CD4-positive, alpha-beta T cell treated with Interleukin-17A for 1 hour (primary cell): ENCODE measurements at places on chromosomes 13 and 19.

DNA sequence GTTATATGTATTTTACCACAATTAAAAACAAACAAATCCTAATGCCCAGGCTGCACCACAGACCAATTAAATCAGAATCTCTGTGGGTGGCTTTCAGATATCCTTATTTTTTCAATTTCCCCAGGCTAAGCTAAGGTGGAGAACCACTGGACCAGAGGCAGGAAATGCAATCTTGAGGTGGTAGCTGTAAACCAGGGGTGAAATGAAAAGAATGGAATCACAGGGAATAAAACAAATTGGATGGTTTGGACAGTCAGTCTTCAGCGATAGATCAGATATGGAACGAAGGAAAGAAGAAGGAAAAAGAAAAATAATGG is 215.4 kb downstream of the KCNRG start:
- no peak for DNase-seq

DNA sequence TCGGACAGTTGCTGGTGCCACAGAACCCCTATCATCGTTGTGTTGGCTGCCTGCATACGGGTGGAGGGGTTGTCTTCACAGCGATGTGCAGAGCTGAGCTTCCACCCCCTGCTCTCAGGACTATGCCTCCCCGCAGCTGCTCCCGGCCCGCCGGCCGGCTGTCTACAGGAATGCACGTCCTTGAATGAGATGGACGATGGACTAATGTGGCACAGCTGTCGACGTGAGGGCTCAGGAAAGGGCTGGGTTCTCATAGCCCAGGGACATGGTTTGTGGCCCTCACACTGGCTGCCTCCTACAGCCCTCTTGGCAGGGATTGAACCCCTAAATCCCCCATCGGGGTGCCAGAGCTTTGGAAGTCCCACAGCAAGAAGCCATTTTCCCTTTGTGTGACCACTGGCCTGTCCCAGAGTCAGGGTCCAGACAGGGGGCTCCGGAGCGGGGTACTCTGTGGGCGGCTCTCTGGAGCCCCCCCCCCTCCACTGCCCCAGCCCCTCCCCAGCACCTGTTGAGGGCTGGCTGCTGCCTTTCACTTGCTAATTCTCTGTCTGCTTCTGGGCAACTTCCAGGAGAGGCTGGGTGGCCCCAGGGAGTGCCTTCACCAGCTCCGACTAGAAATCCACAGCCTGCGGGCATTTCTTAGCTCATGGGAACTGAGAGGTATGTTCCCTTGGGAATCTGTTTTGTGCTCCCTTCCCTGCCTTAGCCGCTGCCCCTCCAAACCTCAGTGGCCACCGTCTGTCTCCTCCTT is 40.2 kb downstream of the TSSK6 start:
- DNase-seq, result no peak

DNA sequence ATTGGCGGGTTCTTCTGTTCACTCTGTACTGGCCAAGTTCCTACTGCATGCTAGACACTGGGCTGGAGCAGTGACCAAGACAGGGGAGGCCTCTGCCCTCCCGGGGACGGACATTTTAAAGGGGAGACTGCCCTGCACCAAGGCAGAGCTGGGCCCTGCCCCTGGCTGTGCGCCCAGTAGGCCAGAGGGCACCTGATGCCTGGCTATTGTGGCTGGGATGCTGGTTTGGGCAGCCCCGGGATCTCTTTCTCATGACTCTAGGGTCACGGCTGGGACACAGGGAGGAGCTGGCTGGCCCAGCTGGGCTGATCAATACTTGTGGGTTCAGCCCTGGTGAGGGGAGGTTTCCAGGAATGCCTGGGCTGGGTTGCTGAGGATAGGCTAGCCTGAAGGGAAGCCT is 17.7 kb downstream of the LIPE start:
- DNase-seq, result no peak

GRCh38 chr19:44593294-44593693 is 20.1 kb upstream of the IGSF23 start:
- DNase-seq, result no peak

GRCh38 chr19:21028969-21029268 is 8.5 kb downstream of the ZNF430 start:
- no peak for DNase-seq

- DNase-seq, result no peak
Observed at GRCh38 chr13:112704308-112705145, 14.7 kb downstream of the ATP11A start.

DNA sequence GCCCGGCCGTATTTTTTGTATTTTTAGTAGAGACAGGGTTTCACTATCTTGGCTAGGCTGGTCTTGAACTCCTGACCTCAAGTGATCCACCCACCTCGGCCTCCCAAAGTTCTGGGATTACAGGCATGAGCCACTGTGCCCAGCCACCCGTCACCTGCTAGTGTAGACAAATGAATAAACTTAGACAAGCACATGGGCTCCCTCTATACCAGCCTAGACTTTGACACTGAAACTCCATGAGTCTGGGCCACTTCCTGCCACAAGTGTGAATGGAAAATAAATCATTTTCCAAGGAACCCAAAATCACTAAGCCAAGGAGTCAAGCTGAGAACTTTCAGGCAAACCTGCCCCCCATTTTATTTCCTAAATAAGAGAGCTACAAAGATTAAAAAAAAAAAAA is 27.0 kb upstream of the TPT1 start:
- peak; percentile 28 for DNase-seq

- DNase-seq, result no peak
Observed at GRCh38 chr13:35994131-35994966, 136.8 kb downstream of the DCLK1 start.

DNA sequence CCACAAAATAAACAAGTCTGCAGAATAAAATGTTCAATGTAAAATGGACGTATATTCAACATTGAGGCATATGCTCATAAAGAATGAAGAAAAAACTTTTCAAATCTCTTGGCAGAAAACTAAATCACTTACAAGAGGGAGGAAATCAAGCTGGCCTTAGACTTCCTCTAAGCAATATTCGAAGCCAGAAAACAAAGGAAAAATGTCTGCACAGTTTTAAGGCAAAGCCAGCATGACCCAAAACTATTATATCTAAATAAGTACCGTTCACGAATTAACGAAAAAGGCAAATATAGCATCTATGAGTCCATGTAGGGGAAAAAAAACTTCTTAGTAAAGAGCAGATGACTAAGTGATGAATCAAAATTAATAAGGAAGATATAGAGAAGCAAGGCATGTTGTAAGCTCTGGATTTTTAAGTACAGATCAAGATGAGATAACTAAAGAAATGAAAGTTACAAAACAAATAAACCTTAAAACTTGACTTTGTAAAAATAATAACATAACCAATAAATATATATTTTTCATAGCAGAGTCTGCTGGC is 101.3 kb downstream of the KCNRG start:
- no peak for DNase-seq

- DNase-seq, result peak; percentile 66
Observed at GRCh38 chr19:45863840-45864628, at the start of gene FOXA3. Gene FOXA3, plus strand, starts transcription at chr19:45864326. Its CDS starts 131 bp downstream, at chr19:45864457.

- DNase-seq, result no peak
Observed at GRCh38 chr19:17454576-17455071, 6.1 kb downstream of the NXNL1 start.

- no peak for DNase-seq
Observed at GRCh38 chr19:20276011-20276731, 109.2 kb downstream of the ZNF486 start.

DNA sequence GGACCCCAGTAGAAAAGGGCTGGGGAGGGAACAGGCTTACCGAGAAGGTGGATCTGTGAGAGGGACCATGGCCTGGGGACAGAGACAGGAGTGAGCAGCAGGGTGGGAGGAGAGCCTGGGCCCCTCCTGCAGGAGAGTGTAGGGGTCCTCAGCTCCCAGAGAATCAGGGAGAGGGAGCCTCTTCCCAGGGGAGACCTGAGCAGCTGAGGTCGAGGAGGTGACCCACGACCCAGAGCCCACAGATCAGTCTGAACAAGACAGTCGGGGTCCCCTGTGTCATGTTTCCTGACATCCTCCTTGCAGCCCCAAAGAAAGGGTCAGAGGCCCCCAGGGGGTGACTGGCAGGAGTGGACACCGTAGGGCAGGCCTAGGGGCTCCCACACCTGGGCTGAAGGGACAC is 6.7 kb downstream of the CEACAM4 start:
- no peak for DNase-seq

DNA sequence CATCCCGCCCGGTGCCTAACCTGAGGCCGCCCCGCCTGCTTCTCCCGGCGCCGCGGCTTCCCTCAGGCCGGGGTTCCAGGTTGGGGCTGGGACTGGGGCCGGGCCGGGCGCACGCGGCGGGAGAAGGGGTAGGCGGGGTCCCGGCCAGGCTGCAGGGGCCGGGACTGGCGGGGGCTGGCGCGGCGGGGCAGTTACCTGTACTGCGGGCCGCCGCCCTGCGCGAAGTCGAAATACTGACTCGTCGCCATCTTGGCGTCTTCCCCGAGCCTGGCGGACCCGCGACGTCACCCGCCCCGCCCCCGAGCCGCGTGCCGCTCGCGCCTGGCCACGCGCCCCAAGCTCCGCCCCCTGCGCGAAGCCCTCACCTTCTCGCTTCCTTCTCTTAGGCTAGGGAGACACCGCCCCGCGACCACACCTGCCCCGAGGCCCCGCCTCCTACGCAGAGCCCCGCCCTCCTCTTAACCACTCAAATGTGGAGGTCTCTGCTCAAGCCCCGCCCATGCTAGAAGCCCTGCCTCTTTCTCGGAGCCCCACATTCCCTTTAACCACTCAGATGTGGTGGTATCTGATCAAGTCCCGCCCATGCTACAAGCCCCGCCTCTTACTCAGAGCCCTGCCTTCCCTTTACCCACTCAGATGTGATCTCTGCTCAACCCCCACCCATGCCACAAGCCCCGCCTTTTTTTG is at the start of gene ZFR2:
Gene ZFR2 (minus strand): TSS at position 269 of the 687 bp plus-strand sequence. CDS start 21 bp downstream, at position 248.
- DNase-seq, result peak; percentile 27

DNA sequence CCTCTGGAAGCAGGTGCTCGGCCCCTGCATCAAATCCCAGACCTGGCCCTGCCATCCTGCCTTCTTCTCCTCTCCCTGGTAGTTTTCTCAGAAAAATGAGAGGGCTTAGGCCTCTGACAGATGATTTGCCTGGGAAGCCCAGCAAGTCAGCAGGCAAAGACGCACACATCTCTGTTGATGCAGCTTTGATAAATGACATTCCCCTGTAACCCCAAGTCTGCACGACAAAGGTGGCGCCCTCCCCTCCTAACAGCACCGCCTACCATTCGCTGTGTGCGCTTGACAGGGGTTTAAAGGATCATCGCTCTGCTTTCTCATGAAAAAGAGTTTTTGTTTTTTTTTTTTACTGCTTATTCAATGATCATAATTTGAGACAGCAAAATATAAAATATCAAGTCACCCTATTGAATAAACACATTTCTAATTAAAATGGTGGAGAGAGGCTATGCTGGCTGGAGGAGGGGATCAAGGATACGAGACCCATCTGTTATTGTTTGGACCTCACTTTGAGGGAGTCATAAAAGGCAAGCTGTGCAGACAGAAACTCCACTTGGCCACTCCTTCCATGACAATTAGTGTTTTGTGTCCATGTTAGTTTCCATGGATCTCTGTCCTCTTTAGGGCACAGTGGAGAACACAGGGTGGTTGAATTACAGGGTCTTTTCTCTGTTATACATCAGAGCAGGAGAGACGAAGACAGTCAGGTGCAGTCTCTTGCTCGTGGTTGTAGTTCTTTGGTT is 126.1 kb downstream of the FGF9 start:
- DNase-seq, result no peak
